NCI-H1092 treated with DMSO at 0.1 percent for 48 hours (cell line): ENCODE measurements at places on chromosomes 6 and 20.

GRCh38 chr6:114000069-114000468 is 29.1 kb upstream of the HDAC2 start:
- no peak for DNase-seq

DNA sequence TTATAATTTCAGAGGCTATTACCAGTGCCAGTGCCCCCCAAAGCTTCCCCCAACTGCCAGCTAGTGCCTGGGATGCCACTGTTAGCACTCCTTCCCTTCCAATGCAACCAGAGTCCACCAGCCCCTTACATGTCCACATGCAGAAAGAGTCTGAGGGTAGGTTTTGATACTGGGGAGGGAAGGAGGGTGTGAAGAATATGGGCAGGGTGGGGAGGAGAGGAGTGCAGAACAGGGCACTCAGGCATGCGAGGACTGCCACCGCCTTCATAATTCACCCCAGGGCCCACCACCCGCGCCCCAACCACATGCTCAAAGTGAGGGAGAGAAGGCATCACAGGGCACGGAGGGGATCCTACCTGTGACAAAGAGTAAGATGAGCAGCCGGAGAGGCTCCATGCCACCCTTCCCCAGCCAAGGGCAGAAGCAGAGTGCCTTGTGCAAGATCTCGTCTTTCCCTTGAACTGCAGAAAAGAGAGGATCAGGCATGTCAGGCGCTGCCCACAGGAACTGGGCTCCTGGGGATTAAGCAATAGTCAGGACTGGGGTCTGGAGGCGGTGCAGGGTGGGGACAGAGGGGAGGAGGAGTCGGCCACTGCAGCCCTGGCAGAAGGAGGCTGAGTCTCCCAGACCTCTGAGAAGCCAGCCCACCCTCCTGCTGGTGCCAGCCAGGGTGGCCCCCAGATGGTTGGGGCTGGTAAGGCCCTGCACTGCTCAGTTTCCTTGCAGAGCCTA is at the start of gene TREM2:
Gene TREM2, minus strand, starts transcription at position 430 of the 732 bp plus-strand sequence. Its CDS starts 34 bp downstream, at position 396.
- DNase-seq = no peak

DNA sequence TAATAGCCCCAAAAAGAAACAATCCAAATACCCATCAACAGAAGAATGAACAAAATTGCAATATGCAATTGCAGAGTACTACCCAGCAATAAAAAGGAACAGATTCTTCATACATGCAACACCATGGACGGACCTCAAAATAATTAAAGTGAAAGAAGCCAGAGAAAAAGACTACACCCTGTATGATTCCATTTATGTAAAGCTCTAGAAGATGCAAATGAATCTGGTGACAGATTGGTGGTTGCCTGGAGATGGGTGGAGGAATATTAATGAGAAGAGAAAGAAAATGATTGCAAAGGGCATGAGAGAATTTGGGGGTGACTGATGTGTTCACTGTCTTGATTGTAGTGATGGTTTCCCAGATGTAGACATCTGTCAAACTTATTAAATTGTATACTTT is 51.8 kb downstream of the HECA start:
- DNase-seq = no peak

DNA sequence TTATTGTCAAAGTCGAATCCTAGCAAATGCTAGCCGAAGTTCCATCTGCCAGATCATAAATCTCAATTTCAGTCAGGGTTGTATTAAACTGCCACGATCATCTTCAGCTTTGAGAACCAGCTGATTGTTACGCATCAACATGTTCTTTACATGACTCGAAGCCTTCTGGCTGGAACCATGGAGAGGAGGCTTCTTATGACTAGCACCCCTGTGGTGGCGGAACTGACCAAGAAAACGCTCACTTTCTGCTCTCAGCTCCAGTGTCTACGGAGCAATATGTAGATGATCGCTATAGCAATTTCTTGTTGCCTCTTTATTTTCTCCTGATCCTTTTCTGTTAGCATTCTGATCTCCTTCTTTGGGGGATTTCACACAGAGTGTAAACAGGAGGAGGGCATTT is 479.4 kb upstream of the SLC35B3 start:
- no peak for DNase-seq

GRCh38 chr6:152499931-152500330 is 137.2 kb downstream of the SYNE1 start:
- DNase-seq = no peak

GRCh38 chr6:34543421-34543820 is 12.7 kb downstream of the SPDEF start:
- DNase-seq = no peak

- DNase-seq = no peak
Measured at GRCh38 chr20:4415281-4415680, 306.4 kb upstream of the PRND start.

GRCh38 chr20:23613676-23614075 is 8.0 kb upstream of the CST9 start:
- no peak for DNase-seq

DNA sequence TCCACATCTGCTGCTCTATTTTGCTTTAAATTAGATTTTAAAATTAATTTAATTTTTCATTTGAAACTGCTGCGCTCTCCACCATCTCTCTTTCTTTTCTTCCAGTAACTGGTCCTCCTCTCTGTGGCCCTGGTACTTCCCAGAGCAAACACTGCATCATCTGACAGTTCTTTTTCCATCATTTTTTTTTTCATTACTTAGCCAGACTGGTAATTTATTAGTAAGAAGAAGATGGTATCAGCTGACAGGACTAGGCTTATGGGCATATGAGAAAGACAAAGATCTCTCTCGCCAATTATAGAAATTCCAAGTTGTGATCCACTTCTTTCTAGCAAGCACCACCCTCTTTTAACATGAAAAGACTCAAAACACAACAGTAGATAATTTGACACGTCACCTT is 73.7 kb upstream of the FAM184A start:
- no peak for DNase-seq

GRCh38 chr20:12383821-12384220 is 466.1 kb downstream of the BTBD3 start:
- DNase-seq = no peak
